ENCODE measurements at places on chromosomes 1 and 21.

DNA sequence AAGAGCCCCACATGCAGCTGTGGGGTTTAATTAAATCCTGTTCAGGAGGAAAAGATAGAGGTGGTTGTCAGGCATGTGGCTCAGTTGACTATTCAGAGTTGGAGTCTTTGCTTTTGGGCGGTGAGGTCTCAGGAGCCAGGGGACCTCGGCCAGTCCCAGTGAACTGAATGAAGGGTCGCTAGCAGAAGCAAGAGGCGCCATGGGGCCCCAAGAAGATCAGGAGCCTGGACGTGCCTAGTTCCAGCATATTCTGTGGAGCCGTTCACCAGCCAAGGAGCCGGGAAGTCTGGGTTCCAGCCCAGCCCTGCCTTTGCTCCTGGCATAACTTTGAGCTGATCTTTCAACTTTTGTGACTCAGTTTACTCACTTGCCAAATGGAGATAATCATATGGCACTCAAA lies 217.7 kb upstream of the IRF2BP2 start:
- DNase-seq: no peak

DNA sequence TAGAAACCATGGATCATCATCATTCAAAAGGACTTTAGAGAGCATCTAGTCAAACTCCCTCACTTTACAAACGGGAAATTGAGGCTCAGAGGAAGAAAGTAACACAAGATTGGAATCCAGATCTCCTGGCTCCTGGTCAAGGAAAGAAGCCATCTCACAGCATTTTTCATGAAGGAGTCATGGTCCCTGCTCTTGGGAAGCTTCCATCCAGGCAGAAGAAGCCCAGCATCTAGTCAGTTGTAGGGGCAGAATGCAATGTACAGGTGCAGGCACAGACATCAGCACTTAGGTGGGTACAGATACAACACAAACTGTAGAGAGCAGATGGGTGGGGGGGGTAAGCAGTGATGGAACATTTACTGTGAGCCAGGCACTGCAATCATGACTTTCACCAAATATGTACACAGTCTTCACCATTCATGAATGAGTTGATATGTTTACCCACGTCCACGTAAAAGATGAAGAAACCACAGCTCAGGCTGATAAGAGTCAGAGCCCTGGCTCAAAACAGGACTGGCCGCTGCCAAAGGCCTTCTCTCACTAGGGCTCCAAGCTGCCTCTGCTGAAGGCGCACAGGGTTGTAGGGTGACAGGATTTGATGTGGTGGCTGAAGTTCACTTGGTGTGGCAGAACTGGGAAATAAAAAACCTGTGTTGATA lies 44.0 kb downstream of the OPTC start:
- no peak for DNase-seq

GRCh38 chr1:100626397-100626796 lies 88.5 kb downstream of the GPR88 start:
- DNase-seq: no peak

DNA sequence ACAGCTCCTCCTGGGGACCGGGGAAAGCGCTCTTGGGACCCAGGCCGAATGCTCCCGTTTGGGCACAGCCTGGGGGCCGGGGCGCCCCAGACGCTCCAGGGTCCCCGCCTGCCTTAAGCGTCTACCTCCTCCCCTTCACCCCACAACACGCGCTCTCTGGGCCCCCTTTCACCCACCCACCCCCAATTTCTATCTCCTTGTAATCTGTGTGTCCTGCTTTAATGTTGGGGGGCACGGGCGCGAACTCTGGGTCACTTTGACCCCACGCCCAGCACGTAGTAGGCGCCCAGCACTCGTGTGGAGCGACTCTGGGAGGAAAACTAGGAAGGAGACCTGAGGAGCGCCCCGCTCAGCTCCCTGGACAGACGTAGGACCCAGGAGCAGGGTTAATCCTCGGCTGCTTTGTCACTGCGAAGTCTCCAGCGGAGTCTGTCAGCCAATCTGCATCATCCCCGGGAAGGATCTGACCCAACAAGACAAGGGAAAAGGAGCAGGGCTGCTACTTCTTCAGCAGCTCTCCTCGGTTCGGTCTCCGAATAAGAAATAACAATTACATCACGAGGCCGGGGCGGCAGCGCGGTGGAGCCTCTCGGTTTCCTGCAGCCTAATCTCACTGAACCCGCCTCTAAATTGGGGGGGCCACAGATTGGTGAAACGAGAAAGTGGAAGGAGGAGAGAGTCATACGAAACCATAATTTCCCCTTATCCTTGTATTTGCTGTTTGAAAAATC lies 757 bp upstream of the NRIP1 start:
- DNase-seq: peak; percentile 78

DNA sequence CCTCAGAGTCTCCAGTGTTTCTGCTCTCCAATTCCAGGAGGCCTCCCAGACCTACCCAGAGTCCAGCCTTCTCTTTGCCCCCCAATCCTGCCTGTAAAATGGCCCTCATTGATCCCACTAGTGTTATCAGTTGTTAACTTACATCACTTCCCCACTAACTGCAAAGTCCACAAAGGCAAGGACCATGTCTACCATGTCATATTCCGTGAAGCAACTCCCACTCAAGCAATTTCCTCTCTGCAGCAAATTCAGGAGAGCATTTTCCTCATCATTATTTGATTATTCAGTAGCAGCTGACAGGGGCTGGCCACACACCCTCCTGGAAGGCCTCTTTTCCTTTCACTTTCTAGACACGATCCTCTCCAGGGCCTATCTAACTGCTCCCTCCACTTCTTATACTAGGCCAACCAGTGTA lies 153.5 kb downstream of the RERE start:
- DNase-seq: no peak

- no peak for DNase-seq
These were observed 5.8 kb upstream of the ITGB2 start for GRCh38 chr21:44926331-44927101.

- no peak for DNase-seq
These were observed 12.2 kb downstream of the THBS3 start for GRCh38 chr1:155195201-155196102.

GRCh38 chr1:223046011-223046410 lies 97.0 kb downstream of the TLR5 start:
- DNase-seq: no peak

- DNase-seq: no peak
These were observed 405.4 kb downstream of the PTPRC start for GRCh38 chr1:199044191-199044590.

DNA sequence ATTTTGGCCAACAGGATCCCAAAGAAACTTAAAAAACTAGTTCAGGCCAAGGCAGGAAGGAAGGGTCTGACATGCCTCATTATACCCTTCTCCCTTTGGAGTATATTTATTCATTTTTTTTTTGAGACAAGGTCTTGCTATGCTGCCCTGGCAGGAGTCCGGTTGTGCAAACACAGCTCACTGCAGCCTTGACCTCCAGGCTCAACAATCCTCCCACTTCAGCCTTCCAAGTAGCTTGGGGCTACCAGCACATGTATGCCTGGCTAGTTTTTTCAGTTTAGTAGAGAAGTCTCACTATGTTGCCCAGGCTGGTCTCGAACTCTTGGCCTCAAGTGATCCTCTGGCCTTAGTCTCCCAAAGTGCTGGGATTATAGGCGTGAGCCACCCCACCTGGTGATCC lies 5.2 kb downstream of the YARS1 start:
- no peak for DNase-seq

All from stimulated activated naive CD8-positive, alpha-beta T cell treated with anti-CD3 and anti-CD28 coated beads, Interleukin-15, amount 100 ng/mL, for 72 hours (primary cell).